ENCODE measurements at places on chromosomes 1 and 21.
A peak's percentile ranks its signal among the peaks of the same experiment; 100 is the strongest.

DNA sequence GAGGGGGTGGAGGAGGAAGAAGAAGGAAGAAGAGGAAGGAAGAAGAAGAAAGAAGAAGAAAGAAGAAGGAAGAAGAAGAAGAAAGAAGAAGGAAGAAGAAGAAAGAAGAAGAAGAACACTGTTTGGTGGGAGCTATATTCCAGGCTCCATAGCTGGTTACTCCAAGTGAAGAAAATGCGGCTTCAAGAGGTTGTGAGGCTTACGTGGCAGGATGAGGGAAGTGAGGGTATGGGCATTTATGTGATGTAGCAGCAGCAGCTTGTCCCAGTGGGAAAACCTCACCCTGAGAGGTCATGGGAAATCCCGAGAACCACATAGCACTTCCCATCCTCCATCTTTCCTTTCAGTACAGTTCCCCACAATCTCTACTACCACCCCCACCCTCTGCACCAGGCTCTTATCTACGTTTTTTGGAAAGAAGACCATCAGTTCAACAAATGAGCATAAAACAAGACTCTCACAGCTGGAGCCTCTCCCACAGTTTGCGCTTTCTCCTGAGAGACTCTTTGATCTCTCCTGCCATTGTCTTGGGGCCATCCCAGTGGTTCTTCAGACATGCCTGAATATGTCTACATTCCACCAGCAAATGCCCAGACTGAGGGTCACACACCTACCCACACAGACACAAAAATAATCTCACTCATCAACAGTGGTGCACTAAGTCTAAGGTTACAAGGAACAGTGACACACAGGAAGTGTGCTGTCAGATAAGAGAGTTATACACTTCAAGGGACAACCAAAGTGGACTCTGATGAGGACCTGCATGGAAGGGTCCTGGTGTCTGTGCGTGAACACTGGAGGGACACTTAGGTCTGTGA is 77.9 kb upstream of the KCNJ15 start:
- no peak for DNase-seq

DNA sequence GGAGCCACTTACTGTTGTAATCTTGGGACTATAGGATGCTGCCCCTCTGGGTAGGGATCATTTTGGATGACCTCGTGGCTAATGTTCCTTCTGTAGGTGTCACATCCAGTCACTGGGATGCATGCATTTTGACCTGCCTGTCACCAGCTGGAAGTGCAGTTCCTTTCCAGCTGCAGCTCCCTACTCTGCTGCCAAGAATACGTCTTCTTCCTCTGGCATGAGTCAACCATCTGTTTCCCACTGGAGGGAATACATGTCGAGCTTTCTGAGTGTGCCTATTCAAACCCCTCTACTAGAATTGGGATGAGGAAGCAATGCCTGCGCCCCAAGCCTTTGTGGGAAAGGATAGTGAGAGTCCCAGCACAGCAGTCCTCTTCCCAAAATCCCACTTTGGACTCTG is 415.5 kb upstream of the ADAMTS5 start:
- no peak for DNase-seq

DNA sequence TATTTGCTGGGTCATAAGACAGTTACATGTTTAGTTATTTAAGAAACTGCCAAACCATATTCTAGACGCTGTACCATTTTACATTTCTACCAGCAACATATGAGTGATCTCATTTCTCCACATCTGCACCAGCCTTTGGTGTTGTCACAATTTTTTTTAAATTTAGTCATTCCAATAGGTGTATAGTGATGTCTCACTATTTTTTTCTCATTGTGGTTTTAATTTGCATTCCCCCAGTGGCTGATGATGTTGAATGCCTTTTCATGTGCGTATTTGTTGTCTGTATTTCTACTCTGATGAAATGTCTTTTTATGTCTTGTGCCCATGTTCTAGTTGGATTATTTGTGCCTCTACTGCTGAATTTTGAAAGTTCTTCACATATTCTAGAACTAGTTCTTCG is 38.4 kb downstream of the NFASC start:
- DNase-seq: no peak

- DNase-seq: no peak
These were observed 3.0 kb downstream of the HSPB7 start for GRCh38 chr1:16014509-16015482.

GRCh38 chr21:16708101-16708835 is 804.6 kb upstream of the CXADR start:
- no peak for DNase-seq

GRCh38 chr1:147804942-147805723 is 44.7 kb upstream of the GJA5 start:
- DNase-seq: no peak

DNA sequence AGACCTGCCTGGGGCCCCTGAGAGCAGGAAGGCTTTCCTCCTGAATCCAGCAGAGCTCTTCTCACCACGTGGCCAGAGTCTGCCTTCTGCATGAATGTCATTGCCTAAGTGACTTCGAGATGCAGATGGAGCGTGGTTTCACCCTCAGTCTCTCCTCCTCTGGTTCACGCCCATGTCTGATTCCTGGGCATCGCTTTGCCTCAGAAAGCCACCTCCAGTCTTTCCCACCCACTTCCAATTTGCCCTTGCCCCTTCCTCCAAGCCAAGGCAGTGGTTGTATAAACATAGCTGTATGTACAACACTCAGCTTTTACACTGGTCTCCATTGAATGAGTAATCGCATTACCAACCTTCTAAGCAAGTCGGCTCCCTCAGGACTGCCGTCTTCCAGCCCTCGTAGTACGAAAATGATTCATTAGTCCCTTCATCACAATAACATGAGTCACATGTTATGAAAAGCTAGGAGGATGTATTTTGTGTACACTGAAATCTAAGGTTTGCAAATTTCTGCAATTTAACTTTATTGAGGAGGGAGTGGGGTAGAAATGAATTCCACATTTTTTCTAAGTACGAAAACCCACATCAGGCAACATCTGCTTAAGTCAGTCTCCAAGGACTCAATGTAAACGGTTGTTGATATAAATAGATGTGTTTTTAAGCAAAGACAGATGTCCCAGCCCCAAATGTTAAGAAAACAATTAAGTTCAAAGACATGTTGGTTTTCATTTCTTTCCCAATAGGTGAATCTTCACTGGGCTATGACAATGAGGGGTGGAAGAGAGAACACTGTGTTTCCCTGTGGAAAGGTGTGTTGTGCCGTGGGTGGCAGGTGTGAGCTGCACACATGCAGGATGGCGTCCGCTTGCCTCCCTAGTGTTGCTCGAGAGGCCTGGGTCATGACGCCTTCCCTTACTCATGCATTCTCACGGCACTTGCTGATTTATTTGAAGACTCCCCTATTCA is 32.3 kb upstream of the ETS2 start:
- no peak for DNase-seq

DNA sequence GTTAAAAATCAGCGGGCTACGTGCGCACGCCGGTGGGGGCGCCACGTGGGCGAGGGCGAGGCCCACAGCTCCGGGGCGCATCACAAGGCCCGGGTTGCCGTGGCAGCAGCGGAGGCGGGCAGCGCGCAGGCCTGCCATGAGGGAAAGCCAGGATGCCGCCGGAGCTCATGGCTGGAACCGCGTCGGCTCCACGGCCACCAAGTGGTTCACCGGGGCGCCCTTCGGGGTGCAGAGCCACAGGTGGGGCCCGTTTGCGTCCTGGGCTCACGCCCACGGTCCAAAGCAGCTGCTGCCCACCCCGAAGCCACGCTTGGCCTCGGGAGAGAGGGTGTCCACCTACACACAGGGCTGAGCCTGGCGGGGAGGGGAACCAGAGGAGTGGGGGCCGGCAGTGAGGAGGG is 4.9 kb upstream of the TTC22 start:
- DNase-seq: no peak

DNA sequence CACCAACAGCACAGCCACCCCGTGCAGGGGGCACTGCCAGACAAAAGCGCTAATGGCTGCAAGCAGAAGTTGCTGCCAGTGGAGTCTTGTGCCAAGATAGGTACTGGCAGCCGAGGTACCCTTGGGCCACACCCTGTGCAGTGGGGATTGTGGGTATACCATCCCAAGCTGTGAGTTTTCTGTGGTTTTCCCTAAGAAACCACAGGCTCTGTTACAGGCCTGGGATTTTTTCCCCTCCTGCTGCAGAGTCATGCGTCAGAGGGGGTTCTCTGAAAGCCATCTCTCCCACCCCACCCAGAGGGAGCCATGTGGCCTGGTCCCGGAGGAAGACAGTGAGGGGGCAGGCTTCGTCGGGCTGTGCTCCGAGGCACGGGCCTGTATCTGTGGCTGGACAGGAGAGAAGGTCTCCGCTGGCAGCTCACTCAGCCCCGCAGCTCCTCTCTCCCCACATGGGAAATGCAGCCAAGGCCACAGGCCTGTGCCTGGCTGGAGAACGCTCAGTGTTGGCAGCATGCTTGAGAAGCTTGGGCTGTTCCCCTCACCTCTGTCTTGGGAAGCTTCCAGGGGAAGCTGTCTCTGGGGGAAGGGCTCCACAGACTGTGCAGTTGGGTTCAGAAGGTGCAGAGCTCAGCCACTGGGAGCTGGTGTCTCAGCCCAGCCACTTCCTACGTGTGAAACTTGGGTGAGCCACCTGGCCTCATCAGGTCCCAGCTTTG is 42.5 kb downstream of the NEK2 start:
- DNase-seq: peak; percentile 14

DNA sequence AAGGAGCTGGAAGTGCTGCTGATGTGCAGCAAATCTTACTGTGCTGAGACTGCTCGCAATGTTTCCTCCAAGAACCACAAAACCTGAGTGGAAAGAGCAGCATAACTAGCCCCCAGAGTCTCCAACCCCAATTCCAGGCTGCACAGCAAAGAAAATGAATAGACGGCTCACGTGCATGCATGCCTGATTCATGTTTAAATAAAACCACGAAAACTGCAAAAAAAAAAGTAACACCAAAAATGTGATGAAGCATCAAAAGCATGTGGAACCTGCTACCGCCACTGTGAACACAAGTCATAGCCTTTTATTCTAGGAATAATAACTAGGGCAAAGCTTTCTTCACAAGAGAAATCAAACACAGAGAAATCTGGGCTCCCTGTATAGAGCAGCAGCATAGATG is 9.6 kb upstream of the TRNP1 start:
- DNase-seq: no peak

- no peak for DNase-seq
These were observed 13.5 kb downstream of the TRAF3IP3 start for GRCh38 chr1:209769171-209769904.

- DNase-seq: no peak
These were observed 70.2 kb downstream of the FOXD2 start for GRCh38 chr1:47507881-47508701.

DNA sequence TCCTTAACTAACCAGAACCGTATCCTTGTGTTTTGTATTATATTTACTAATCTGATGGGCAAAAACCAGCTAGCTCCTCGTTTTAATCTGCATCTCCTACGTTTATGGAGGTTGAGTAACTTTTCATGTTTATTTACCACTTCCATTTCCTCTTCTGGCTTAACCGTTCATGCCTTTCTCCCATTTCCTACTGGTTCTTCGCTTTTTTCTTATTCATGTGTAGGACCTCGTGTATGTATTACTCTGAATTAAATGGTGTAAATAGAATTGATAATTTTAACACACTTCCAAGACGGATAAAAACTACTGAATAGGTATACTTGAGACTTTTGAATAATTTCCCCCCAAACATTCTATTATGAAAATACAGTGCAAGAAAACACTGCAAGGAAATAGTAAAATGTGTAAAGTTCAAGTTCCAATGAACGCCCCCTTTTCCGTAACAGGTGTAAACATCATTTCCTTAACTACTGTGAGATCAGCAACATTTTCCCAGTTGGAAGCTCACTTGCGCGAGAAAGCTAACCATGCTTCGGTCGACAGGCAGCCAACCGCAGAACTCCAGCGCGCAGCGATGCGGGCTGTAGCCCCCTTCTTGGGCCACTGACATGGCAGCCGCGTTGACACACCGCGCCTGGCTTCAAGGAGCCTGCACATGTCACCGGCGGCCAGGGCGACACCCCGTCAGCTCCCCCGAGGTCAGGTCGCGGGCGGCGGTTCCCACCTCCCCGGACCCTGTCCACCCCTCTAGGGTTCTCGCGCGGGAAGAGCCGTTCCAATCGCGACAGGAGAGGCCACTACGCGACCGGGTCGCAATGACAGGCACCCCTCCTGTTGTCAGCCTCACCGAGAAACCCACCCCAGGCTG is 816 bp downstream of the EDEM3 start:
- DNase-seq: no peak

GRCh38 chr1:106721790-106722189 is 334.7 kb upstream of the PRMT6 start:
- no peak for DNase-seq

DNA sequence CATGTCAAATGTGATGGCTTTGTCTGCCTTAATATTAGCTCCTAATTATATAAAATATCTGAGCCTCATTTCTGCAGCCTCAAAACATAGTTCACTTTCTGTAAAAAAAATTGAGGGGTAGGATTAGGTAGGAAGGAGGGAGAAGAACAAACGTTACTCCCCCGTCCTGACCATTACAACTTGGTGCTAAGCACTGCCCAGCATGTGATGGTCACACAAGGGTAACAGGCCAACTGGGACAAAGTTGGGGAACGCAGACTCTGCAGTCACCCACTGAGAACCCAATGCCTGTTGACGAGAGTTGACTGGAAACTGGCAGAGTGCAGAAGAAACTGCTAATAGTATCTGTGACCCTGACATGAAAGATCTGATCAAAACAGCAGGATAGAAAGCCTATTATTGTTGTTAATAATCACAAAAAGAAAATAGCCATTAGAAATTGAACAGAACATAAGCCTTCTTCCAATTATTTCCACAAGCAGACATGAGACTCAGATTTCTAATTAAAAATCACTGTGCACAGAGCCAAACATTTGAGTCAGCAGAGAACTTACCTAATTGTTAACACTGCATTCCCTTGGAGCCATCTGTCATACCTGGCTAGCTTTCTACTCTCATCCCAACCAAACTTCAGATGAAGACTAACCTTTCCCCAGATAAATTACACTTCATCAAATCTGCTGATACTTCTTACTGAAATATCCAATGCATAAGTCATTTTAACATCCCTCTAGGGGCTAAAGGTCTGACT is 5.5 kb downstream of the SORT1 start:
- peak; percentile 42 for DNase-seq

GRCh38 chr1:101918277-101918676 is 78.4 kb downstream of the OLFM3 start:
- no peak for DNase-seq

GRCh38 chr1:63893976-63894375 is 120.2 kb downstream of the ROR1 start:
- DNase-seq: no peak

- DNase-seq: no peak
These were observed 16.3 kb upstream of the H3-3A start for GRCh38 chr1:226046240-226046639.

GRCh38 chr1:204272505-204272904 is 58.7 kb upstream of the GOLT1A start:
- DNase-seq: no peak

- no peak for DNase-seq
These were observed 2.4 kb downstream of the ACKR1 start for GRCh38 chr1:159207080-159207479.
